ENCODE measurements at places on chromosomes 2 and 18.

DNA sequence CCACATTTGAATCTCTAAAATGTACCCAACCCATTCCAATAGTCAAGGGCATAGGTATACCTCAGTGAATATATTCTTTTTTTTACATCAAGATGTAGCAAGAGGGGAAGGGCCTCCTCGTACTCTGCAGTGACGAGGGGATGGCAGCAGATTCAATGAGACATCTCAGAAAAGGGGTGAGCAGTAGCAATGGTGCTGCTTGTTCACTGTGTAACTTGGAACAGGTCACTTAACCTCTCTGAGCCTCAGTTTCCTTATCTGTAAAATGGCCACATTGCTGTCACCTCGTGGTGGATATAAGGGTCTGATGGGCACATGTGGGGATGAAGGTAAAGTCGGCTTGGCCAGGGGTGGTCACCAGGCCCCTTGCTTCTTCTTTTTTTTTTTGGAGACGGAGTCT, 221.6 kb downstream of the SEPTIN10 start:
- no peak for DNase-seq

GRCh38 chr2:95362486-95362885, 40.0 kb upstream of the FAHD2A start:
- DNase-seq = no peak

DNA sequence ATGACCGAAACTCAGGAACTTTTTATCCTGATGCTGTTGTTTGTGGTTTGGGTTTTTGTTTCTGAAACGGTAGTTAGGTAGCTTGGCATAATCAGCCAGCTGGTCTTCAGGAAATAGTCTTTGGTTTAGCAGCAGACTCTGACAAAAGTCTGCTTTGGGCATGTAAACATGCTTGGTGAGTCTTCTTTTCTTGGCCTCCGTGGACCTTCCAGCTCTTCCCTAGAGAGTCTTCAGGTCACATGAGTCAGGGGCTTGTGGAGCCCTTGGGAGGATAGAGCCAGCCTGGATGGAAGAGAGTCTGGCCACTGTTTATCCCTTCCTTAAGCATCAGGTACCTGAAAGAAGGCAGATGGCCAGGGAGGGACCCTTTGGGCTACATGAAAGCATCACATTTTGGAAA, 154.5 kb downstream of the MGAT5 start:
- DNase-seq = no peak

DNA sequence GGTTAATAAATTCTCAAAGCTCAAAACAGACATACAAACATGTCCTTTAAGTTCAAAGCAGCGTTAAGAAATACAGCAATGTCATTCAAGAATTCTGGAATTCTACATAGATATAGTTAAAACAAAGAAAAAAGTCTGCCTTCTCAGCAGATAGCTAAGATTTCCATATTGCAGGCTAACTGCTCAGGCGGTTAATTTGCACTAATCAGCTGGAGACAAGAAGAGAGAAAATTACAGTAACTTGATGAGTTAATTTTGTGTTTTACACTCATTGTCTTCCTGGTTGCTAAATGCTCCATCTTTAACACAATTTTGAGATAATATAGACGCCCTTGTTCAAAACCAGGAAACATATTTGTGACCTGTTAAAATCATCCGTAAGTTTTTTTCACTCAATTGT, 1012.0 kb downstream of the LRP1B start:
- no peak for DNase-seq

GRCh38 chr18:49638891-49639557, 77.2 kb downstream of the LIPG start:
- no peak for DNase-seq

- DNase-seq = no peak
Measured at GRCh38 chr2:159795841-159796690, 1.9 kb downstream of the CD302 start.

- DNase-seq = no peak
Measured at GRCh38 chr2:42926434-42927333, 134.3 kb upstream of the HAAO start.

GRCh38 chr2:237195396-237196120, 109.9 kb downstream of the COPS8 start:
- DNase-seq = no peak

GRCh38 chr2:141048951-141049350, 1081.9 kb downstream of the LRP1B start:
- no peak for DNase-seq

DNA sequence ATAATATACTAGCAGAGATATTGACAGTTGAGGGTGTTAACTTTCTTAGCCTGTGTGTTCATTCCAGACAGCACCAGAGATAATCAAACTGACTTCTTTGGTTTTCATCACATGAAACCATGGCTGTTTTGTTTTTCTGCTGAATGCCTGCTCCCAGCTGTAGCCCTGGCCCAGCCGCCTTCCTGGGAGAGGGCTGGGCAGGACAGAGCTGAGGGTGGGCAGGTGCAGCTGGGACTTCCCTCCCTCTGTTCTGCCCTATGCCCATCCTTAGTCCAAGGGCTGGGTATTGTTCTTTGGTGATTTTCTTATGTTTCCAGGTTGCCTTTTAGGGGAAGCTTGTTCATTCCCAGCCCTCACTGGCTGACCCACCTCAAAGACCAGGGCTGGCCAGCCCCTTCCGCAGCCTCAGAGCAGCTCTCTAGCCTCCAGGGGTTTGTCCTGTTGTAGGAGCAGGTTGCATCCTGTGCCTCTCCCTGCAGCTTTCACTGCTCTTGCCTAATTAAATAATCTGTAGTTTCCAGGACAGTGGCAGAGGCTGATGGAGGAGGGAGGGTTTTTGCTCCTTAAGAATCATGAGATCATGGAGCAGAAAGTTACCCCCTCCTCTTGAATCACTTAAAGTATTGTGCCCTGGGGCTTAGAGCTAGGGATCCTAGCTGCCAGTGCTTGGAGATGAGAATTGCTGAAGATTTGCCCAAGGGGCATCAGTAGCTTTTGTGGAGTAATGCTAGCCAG, 61.4 kb downstream of the MTCL1 start:
- DNase-seq = no peak

DNA sequence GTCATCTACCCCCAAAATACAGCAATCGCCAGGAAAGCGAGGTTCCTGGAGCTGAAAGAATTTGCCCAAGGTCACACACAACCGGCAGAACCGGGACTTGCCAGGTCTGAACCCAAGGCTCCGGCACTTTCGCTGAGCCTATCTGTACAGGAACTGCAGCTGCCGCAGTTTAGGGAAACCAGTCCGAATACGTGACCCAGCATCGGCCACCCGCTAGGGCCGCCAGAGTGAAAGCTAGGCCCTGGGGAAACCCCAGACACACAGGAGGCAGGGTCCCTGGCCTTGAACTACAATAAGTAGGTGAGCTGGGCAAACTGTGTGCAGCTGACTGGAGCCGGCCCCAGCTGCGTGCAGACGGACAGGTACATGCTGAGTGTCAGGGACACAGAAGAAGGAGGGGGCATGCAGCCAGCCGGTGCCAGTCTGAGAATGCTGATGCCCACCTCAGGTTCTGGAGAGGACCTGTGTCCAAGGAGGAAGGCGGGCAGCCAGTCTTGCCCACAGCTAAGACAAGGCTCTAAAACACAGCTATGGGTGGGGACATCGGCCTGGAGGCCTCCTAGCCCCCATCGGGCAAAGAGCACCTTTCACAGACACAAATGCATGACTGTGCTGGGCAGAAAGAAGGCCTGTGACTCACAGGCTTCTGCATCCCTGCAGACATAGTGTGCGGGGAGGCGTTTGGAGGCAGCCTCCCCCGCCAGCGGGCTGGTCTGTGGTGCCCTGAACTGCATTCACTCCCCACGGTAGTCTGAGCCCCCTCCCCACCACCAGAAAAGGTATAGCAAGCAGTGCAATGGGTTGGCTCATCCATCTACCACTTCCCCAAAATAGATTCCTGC, 107.4 kb upstream of the ID2 start:
- no peak for DNase-seq

DNA sequence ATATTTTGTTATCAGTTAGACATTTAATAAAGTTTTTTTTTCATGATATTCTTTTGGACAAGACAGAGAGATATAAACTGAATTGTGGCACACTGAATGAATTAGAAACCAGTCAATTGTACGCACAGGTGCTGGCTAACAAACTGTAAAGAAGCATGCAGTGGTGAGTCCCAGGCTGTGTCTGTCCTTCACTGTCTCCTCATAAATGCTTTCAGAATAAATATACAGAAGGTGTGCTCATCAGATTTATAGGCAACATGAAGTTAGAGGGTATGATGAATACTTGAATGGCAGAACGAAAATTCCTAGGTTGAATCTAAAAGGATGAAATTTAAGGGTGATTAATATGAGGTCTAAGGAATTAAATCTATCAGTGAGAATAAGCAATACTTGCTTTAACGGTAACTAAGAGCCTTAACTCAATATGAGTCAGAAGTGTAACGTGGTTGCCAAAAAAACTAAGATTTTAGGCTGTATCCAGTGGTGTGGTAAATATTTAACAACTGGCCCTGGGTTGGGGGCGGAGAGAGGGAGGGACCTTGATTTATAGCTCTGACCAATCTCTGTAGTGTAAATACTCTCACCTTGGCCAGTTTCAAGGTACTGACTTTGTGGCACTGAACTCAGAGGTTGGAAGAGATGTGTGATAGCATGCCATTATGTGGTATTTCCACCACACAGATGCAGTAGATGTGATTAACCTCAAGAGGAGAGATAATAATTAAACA, 41.9 kb upstream of the AAK1 start:
- DNase-seq = no peak

- DNase-seq = no peak
Measured at GRCh38 chr2:63484481-63484880, 103.8 kb downstream of the WDPCP start.

- DNase-seq = peak; percentile 63
Measured at GRCh38 chr2:128442053-128442751, 123.5 kb upstream of the HS6ST1 start.

DNA sequence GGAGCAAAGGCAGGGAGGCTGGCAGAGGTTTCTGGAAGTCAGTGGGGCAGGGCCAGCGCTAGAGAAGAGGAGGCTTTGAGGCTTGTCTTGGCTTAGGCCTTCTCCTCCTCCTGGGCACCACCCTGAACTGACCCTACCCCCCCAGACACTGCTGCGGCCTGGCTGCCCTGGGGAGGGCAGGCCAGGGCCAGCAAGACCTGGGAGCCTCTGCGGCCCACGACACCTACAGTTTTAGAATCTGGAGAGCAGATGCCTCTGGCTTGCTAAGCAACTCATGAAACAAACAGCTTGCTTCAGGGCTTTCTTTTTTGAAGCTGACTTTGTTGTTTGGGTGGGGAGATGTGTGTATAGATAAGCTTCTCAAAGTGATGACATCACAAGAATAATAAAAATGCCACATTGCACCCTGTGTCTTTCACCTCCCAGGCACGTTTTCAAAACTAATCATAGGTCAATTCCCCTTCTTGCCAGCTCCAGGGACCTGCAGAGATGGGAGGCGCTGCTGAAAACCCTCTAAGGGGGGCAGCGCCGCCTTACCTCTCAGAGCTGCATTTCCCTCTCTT, 46.2 kb upstream of the SMAD7 start:
- DNase-seq = no peak

- no peak for DNase-seq
Measured at GRCh38 chr2:190184460-190184859, 121.9 kb upstream of the MSTN start.

DNA sequence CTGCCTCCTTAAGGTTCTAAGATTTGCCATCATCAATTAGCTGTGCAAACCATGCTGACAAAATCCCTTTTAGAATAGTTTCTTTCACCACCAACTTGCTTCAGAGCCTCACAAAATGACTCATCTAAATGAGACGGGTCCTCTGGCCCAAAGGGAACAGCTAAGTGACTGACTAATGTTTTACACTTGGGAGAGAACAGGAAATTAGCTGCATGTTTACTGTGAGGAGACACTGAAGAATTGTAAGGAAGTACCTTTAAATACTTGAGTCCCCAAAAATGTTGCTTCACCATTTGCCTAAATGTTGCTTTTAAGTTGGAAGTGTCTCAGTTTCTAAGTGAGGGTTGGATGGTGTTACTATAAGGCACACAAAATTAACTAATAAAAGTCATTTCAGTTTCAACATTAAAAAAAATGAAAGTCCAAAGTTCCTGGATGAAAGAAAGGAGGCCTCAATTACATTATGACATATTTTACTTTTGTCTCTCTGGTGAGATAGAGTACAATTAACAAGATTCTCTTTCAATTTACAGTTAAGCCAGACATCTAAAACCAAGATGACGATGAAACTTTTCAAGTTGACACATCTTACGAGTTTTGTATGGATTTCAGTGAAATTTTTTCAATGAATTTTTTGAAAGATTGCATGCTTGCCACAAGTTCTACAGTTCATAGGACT, 229.1 kb upstream of the FN1 start:
- DNase-seq = no peak

DNA sequence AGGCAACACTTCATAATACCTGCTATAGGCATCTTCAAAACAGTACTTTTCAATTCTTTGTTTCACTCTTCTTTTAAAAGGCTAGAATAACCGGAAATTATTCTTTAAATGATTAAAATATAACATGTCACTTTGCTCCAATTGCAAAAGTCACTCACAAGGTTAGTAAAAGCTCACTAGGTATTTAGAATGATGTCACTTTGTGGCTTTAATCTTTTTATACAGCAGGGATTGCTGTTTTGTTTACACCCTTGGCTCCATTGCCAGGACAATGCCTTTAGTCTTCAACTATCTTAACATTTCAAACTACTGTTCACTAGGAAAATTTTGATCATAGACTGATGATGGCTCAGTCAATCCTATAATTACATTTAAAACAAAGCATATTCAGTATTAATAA, 157.1 kb downstream of the BAZ2B start:
- DNase-seq = no peak

GRCh38 chr2:120346026-120346666, at the start of gene INHBB:
Gene INHBB (plus strand): TSS chr2:120346136. CDS start chr2:120346189, 53 bp downstream.
- no peak for DNase-seq

DNA sequence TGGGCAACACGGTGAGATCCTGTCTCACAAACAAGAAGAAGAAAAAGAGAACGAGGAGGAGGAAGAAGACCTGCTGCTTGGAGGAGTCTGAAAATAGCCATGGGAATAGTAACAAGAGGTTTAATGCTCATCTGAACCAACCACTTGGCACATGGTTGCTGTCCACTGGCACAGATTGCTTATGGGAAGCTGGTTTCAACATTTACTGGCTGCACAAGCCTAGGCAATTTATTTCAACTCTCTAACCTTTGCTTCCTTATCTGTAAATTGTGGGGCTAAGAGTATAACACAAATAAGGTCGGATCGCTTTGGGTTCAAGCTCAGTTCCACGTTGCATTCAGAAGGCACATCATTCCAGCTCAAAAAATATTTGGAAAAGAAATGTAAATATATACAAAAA, 14.2 kb upstream of the RHOB start:
- DNase-seq = peak; percentile 17

GRCh38 chr2:50885948-50886347, 146.0 kb downstream of the NRXN1 start:
- DNase-seq = no peak

GRCh38 chr2:183069174-183069573, 9.4 kb upstream of the DUSP19 start:
- no peak for DNase-seq

Measured in tibial artery (tissue), 4 donors.